ENCODE measurements at places on chromosomes 5 and 9. TPM values are rescaled to one million over a fixed set of nuclear protein-coding genes. Genes with fewer than 3 reads are reported as not detected.

- no peak for DNase-seq
Observed at GRCh38 chr5:103375863-103376591, 117.5 kb downstream of the MACIR start.

- no peak for DNase-seq
Observed at GRCh38 chr5:147063943-147064342, 170.9 kb upstream of the STK32A start.

DNA sequence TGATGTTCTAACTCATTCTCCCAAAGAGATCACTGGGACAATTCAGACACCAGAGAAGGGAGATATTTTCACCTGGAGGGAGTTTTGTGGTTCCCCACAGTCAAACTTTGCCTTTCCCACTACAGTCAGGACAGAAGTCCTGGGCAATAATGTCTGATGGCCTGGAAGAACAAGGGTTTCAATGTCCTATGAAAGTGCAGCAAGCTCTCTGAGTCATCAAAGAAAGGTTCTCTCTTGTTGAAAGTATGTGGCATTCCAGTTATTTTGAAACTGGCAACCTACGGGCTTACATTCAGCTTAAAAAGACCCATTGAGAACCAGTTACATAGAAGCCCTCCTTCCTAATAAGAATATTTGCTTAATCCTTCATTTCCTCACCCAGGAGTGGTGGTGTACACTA, 103.9 kb downstream of the INSYN2B start:
- no peak for DNase-seq

- DNase-seq = no peak
Observed at GRCh38 chr9:26950521-26950920, 3.5 kb upstream of the PLAA start.

DNA sequence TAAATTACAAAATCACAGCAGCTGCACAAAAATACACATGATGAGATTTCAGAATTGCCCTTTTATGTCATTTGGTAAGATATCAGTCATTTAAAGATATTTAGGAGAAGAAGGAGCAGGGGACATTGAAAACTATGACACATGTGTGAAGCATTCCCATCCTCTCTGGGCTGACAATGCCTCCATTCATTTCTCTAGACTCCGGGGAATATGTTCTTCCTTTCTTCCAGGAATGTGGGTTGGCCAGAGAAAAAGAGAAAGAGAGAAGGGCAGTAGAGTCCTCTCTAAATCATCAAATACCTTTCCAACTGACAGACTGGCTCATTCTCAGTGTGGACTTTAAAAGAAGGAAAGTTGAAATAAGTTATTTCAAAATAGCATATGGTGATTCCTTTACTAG, 205.6 kb upstream of the ADAMTSL1 start:
- peak; percentile 32 for DNase-seq

- DNase-seq = no peak
Observed at GRCh38 chr9:19619221-19619620, 169.6 kb downstream of the SLC24A2 start.

DNA sequence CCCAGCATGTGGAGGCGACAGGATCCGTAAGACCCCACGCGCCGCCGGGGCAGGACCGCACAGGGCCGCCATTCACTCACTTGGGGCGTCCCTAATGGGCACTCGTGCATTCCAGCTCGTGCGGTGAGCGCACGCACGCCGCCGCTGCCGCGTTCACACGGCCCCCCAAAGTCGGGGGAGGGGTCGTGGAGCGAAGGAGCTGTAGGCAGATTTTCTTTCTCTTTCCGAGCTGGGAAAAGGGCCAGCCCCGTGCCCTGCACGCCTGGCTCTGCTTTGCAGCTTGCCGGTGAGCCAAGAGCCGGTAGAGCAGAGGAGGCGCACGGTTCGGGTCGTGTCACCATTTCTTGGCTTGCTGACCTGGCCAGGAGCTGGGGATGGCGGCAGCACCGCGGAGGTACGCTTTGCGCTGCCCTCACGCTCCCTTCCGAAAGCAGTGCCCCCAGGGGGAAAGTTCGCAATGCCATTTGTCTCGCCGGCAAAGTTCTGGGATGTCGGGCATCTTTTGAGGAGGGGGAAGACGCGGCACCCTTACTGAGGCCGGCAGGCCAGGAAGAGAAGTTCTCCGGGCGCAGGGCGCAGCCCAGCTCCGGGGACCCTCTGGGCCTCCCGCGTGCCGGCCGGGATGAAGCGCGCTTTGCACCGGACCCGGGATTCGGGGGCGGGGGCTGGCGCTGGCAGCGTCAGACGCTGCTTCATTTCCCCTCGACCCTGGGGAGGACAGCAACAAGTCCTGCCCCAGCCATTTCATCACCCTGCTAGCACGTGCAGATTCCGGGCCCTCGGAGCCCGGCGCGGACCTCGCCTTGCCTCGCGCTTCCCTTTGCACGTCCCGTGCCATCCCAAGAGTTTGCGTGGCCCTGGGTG, 898 bp downstream of the STC2 start:
- no peak for DNase-seq

- DNase-seq = no peak
Observed at GRCh38 chr9:82149501-82149946, 161.0 kb downstream of the SPATA31D1 start.

Gene MARCOL
- total RNA-seq = not detected
